ENCODE measurements at places on chromosomes 7 and 10.
A peak's percentile ranks its signal among the peaks of the same experiment; 100 is the strongest.

GRCh38 chr7:32072397-32072796 is 2.2 kb upstream of the PDE1C start:
- DNase-seq = no peak

DNA sequence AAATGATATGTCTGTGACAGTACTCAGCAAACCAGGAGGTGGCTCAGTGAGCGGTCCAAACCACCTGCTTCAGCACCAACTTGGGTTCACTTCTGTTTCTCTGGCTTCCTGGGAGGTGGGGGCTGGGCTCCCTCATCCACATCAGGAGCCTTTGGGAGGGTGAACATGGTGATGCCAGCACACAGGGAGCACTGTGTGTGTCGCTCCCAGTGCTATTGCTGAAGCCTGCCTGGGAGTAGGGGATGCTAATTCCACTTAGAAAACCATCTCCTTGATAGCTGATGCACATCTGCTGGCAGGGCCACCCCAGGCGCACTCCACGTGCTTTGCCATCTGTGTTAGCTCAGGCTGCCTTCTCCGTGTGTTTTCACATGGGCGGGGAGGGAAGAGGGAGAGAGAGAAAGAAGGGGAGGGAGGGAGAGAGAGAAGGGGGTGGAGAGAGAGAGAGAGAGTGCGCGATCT is 58.0 kb downstream of the RAMP3 start:
- DNase-seq = no peak

GRCh38 chr7:17279061-17279460 is 19.4 kb upstream of the AHR start:
- DNase-seq = no peak

DNA sequence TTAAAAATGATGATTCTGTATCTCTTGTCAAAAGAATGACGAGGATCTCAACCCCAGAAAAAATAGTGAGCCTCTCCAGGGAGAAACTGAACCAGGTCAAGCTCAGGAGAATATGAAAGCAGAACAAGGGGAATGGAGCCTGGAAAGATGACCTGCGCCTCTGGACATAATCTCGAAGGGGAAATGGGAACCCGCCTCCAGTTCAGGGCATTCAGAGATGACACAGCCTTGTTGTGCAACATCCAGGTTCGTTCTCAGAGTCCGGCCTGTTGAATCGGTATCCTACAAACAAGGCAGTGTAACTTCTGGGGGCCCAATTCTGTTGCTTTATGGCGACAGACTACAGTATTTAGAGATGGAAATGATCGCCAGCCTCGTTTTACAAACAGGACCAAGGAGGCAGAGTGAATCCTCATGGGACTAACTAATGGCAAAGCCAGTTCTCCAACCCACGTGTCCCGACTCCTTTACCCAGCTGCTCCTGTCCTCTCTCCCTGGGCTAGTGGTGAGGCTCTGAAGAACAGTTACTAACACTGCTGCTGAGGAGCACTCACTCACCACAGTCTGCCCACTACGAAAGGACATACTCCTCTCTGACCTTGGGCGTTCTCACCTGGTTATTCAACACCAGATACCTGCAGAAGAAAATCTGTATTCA is 67.6 kb downstream of the JAZF1 start:
- DNase-seq = no peak

DNA sequence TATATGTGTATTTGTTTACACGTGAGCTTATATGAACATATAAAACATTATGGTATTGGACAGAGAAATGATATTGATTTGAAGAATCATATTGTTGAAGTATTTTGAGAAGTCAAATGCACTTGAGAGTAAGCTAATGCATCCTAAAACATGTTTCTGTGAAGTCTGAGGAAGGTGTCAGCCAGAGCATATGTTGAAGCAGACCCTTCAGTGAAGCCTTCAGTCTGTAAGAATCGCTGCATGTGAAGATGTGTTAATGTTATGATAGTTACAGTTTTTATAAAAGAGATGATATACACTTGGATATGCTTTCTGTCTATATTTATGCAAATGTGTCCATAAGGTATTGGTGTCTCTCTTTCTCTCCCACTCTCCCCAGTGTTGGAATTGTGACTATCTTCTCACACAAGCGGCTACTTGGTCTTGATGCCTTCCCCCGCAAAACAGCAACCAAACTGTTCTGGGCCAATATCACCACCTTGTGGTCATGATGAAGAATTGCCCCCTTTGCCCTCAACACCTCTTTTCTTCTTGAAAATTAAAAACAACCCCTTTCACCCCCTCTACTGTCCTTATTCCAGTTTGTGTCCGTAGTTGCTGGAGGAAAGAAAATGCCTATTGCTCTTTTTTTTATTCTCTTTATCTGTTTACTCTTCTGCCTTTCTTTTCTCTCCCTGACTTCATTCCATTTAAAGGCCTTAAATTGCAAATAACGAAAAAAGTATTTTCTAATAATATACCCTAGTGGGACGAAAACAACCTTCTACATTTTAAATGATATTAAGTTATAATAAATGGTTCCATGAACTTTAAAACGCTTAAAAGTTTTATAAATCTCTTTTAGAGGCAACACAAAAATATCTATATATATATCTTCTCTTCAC is 64.9 kb downstream of the IKZF1 start:
- DNase-seq = peak; percentile 83

- DNase-seq = no peak
These were observed 11.7 kb downstream of the SEMA3C start for GRCh38 chr7:80907141-80907601.

DNA sequence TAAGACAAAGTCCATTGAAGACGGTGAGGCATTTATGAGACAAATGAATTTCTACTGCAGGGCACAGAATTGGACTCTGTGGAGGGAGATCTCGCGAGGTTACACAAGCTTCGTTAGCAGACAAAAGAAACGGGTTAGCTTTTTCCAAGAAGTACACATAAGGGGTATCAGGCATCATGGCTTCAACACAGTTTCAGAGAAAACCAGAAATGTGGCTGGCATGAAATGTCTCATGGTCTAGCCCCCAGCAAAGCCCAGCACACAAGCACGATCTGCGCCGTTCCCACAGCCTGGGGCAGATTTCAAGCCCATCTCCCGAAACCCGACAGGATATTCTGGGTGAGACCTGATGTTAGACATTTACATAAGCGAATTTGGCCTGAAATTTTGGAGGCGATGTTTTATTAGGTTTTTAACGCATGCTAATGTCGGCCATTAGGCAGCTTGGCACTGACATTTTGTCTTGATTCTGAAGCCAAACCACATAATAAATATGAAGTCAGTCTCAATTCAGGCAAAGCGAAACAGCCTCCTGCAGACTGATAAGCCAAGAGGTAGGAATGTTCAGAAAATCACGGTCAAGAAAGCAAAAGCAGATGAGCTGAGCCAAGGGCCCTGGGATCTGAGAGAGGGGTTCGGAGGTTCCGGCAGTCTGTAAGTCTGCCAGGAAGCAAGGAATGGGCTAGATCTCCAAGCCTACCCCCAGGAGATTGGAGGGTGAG is 240.5 kb downstream of the PRPF18 start:
- DNase-seq = no peak

GRCh38 chr10:68348265-68348741 is 15.6 kb upstream of the PBLD start:
- DNase-seq = peak; percentile 58

DNA sequence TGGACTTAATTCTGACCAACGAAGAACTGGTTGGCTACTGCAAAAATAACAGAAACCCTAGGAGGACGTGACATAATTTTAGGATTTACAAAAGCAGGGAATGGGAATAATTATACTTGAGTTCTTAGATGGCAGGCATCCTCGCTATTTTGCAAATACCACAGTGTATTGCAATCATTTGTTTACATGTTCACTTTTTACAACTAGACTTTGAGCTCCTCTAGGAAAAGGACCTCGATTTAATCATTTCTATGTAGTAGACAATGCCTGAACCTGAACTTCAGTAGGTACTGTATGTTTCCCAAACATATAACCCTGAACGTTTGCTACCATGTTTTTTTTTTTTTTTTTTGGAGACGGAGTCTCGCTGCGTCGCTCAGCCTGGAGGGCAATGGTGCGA is 137.7 kb downstream of the CNOT4 start:
- DNase-seq = no peak

DNA sequence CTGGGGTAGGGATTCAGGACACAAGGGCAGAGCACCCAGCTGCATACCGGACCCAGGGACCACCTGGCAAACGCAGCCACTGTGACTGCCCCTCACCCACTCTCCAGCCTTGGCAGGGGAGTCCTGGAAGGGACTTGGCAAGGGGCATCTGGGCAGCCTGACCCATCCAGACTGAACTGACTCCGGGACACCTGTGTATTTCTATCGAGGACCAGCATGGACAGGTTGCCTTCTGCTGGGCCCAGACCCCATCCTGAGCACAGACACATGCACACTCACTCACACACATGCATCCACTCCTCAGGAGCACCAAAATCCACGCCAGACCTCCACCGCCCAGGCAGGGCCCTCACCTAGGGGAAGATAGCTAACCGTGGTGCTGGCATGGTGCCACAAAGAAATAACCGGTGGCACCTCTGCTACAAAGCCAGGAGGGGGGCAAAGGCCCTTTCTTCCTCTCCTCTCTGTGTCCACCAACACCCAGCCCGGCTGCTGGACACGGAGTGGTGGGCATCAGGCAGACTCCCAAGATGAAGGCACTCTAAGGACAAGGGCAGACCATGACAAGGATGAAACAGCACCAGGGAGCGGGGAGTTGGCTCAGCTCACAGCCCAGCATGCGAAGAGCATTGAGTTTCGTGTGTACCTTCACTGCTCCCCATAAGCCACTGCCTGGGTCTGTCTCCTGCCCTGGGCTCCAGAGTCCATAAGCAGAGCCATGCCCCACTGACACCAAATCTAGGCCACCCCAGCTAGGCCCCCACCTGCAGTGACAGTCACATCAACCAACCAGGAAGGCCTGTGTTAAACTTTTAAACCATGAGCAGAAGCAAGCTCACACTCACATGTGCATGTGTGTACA is 35.3 kb downstream of the KCNH2 start:
- DNase-seq = no peak

GRCh38 chr10:122492999-122493481 is 31.7 kb downstream of the HTRA1 start:
- no peak for DNase-seq

DNA sequence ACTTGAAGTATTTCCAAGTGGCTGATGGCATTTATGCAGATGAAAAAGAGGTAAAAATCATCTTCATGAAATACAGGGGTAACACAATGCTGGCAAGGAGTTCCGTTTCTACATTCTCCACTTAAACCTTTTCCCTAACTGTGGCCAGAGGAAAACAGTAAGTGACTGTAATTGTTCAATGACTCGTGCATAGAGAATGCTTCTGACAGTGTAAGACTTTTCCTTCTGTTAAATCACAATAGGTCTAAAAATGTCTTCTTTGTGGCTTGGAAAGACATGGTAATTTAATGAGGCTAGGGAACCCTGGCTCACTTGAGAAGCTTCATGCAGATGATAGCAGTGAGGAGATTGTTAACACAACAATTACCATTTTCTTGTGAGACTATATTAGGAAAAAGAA is 50.3 kb upstream of the RSU1 start:
- DNase-seq = no peak

- peak; percentile 44 for DNase-seq
These were observed 13.9 kb downstream of the OSBPL3 start for GRCh38 chr7:24965831-24966708.

DNA sequence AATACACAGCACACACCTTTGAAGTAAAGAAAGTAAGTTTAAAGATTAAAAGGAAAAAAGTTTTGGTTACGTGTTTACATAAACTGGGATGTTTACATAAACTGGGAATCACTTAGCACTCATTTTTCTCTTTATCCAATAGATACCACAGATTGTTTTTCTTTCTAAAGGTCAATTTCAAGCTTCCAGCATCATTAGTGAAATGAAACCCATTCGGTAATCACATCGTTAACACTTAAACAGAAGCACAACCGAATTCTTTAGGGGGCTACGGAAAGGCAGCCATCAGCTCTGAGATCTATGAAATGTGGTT is 1.1 kb downstream of the ODAD2 start:
- DNase-seq = no peak
